Stomach (tissue), 19 donors: ENCODE measurements at places on chromosomes 11 and 22.

DNA sequence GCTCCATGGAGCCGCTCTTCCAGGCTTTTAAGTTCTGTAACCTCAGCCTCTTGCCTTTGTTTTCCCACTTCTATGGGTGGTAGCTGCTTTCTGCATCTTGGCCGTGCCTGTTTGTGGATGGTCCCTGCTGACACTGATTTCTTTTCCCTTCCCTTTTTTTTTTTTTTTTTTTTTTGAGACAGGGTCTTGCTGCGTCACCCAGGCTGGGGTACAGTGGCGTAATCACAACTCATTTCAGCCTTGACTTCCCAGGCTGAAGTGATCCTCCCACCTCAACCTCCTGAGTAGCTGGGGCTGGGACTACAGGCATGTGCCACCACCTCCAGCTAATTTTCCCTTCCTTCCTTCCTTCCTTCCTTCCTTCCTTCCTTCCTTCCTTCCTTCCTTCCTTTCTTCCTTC, 57.7 kb upstream of the EP300 start:
- DNase-seq = no peak

- DNase-seq = no peak
Observed at GRCh38 chr11:24575392-24575791, 78.5 kb downstream of the LUZP2 start.

- no peak for DNase-seq
Observed at GRCh38 chr11:112634995-112635737, 326.1 kb upstream of the NCAM1 start.

DNA sequence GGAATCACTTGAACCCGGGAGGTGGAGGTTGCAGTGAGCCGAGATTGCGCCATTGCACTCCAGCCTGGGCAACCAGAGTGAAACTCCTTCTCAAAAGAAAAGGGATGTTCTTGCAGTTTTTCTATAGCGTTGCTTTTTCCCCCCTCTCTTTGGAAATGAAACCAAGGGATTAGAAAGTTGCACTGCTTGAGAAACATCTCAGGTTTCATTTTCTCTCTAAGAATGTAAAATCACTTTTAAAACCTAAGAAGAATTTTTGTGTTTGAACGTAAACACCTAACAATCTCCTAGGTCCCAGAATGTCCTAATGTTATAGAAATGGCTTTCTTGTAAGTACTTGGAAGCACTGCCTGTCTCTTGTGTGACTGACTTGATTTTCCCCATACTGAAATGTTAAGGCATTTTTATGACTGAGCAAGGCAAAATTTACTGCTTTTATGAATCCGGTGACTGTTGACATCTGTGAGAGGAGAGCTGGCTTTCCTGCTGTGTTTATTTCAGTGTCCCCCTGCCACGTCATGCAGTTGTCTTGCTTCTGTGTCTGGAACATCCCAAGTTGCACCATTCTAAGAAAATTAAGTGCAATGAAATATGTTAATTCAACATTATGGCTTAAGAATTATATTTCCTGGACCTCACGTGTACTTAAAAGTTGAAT, 37.7 kb downstream of the NF2 start:
- DNase-seq = no peak
